ENCODE measurements at places on chromosomes 7 and 10.
A peak's percentile ranks its signal among the peaks of the same experiment; 100 is the strongest.

GRCh38 chr7:50282813-50283605 lies 21.5 kb upstream of the IKZF1 start:
- DNase-seq: no peak

GRCh38 chr10:73911553-73912004 lies 647 bp downstream of the PLAU start:
- no peak for DNase-seq

DNA sequence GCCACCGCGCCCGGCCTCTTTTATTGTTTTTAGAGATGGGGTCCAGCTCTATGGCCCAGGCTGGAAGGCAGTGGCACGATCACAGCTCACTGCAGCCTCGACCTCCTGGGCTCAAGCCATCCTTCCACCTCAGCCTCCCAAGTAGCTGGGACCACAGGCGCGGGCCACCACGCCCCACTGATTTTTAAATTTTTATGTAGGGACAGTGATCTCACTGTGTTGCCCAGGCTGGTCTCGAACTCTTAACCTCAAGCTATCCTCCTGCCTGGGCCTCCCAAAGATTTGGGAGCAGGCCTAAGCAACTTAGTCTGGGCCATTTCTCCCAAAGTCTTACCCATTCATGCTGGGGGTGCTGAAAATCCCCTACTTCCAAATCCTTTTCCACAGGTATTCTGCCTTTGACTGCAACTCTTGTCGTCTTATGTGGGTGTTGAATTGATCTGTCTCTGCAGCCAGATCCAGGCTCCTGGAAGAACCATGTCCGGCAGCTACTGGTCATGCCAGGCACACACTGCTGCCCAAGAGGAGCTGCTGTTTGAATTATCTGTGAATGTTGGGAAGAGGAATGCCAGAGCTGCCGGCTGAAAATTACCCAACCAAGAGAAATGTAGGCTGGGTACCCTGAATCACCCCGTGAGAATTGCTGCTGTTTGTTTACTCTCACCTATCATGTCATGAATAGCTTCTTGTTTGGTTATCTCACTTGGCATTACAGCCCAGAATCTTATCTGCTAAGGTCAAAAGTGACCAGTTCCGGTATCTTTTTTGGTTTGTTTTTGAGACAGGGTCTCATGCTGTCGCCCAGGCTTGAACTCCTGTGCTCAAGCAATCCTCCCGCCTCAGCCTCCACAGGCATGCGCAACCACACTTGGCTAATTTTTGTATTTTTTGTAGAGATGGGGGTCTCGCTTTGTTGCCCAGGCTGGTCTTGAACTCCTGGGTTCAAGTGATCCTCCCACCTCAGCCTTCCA lies 1.1 kb downstream of the ZDHHC4 start:
- DNase-seq: no peak

DNA sequence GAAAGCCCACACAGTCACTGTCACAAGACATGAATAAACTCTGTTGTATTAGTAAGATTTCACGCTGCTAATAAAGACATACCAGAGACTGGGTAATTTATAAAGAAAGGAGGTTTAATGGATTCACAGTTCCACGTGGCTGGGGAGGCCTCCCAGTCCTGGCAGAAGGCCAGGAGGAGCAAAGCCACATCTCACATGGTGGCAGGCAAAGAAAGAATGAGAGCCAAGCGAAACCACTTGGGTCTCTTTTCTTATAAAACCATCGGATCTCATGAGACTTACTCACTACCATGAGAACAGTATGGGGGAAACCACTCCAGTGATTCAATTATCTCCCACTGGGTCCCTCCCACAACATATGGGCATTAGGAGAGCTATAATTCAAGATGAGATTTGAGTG lies 110.2 kb downstream of the ST8SIA6 start:
- peak; percentile 47 for DNase-seq

- DNase-seq: peak; percentile 2
Measured at GRCh38 chr7:125112850-125113249, 183.2 kb upstream of the POT1 start.

DNA sequence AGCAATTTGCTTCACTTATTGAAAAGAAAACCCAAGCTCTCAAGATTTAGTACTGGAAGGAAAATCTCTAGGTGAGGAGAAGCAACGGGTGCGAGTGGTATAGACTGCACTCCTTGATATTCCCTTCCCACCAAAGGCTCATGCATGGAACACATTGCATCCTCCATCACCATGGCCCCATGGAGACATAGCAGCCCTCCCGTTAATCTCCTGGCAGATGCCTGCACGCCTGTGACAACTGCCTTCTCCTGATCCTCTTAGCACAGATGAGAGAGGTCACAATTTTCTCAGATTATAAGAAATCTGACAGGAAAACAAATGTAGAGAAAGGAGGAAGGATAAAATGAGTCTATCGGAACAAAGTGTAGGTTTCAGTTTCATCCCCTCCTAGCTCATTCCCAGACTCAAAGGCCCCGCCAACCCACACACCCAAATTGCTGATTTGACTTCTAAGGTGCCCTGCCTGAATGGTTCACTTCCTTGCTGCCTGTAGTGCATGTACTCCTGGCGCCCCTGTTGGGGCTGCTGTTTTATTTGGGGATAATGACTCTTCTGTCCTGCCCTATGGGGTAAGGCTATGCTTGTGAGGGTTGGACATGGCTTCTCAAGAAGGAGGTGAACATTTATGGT lies 50.0 kb downstream of the PLXNA4 start:
- DNase-seq: no peak

- DNase-seq: no peak
Measured at GRCh38 chr10:104921763-104922162, 280.7 kb downstream of the SORCS3 start.

GRCh38 chr10:50824782-50825181 lies 60.6 kb downstream of the A1CF start:
- DNase-seq: no peak

- DNase-seq: no peak
Measured at GRCh38 chr7:68888971-68889385, 709.3 kb upstream of the AUTS2 start.

DNA sequence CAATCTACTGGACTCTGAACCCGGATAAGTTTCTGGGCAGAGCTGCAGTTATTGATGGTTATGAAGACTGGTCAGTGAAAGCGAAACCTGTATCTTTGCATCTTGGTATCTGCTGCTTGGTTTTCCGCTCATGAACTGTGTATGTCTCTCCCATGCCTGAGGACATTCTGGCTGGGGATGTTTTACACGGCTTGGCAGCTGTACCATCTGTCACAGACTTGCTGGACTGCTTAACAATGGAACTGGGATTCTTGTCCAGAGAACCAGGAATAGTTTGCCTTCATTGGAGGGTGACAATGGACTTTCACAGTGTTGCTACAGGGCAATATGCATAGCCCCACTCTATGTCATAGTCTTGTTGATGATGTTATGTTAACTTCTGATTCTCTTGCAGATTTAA lies 119.9 kb upstream of the TMEM106B start:
- DNase-seq: no peak

GRCh38 chr7:30563326-30563942 lies 31.2 kb upstream of the GARS1 start:
- DNase-seq: peak; percentile 59

DNA sequence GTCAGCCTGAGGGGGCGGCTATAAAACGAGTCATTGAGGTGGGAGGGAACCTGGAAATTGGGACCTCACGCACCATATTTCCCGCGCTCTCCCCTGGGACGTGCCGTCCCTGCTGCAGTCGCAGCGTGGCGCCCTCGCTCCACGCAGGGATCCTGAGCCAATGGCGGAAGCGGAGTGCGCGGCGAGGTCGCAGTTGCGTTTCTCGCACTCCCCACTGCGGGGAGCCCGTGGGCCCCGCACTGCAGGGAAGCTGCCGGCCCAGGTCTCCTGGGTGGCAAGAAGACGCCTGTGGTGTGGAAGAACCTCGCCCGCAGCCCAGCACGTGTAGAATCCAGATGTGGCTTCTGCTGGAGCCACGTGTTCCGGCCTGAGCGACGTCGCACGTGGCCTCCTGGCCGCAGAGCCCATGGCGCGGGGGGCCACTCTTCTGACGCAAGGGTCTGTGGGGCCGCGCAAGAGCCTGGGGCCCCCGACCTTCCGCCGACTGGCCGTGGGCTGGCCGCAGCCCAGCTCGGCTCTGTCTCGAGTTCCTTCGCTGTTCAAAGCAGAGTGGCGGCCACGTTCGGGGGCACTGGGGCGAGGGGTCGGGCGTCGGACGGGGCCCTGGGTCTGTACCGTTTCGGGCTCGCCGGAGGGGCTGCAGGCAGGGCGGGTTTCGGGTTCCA lies 26.4 kb downstream of the HIF1AN start:
- DNase-seq: peak; percentile 61

DNA sequence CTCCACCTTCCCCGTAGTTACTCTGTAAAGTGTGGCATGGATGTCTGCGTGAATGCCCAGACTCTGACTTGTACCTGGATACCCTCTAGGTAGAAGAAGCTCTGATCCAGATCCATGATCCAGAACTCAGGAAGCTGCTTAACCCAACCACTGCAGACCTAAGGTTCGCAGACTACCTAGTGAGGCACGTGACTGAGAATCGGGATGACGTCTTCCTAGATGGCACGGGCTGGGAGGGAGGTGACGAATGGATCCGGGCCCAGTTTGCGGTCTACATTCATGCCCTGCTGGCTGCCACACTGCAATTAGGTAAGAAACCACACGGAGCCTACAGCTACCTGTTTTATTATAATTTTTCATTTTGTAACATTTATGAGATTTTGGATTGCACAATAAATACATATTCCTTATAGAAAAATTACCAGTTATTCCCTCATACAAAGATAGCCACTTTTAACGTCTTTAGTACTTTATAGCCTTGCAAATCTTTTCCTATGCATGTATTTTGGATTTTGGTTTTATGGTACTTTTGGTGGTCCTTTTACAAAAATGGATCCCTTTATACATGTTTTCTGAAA lies 77.9 kb downstream of the AVL9 start:
- DNase-seq: no peak

DNA sequence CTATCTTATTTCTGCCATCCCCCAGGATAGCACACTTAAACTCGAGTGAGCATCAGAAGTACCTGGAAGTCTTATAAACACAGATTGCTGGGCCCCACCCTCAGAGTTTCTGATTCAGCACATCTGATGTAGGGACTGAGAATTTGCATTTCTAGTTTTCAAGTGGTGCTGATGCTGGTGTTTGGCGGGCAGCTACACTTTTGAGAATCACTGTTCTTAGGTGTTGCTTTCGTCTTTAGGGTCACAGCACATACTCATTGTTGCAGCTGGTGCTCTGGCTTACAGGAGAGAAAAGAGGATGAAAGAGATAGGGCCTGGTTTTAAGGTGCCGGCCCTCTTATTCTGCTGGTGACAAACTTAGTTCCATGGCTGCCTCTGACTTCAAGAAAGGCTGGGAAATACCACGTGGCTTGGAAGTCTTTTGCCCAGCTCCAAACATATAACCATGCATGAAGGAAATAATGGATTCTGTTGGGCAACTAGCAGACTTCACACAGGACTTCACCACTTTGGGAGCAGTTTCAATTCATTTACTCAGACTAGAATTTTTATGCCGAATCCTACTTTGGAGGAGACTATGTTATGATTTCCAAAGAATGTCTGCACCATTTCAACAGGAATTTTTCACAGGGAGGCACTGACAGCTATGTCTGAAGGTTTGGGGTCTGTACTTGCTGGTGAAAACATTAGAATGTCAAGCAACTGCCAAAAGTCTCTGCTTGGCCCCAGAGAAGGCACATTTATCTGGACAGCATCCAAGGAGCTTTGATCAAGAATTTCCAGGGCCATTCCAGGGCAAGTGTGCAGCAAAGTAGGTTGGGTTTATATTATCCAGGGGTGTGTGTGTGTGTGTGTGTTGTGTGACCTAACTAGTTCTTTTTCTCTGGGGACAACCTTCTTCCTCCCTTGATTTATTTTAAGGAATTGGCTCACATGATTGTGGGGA lies 6.9 kb upstream of the MINDY4 start:
- peak; percentile 49 for DNase-seq

DNA sequence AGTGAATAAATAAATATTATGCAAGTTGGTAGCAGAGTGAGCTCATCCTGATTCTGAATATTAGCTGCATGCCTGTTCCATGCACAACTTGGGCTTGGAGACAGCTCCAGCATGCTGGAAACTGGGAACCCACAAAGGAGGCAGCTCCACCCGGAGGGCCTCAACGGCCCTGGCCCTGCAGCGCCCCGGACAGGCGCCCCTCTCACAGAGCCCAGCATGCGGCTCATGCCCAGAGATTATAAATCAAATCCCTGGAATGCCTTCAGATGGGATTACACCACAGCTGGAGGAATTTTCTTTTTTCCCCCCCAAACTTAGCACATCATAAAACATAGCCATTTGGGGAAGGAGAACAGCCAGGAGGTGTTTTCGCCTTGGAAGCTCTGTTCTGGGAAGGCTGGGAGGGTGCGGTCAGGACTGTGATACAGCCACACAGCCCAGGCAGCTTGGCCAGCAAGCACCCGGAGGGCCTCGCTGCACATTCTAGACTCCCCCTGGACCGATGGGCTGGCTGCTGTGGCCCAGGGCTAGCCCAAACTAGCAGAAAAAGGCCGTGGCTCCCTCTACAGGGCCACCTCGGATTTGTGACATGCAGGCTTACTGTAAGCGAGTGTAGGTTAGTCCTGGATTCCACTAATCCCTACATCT lies 102.4 kb downstream of the PTPN20 start:
- no peak for DNase-seq

- peak; percentile 70 for DNase-seq
Measured at GRCh38 chr10:92238586-92239098, 52.2 kb downstream of the CPEB3 start.

GRCh38 chr7:1569016-1569415 lies 816 bp downstream of the PSMG3 start:
- peak; percentile 90 for DNase-seq

GRCh38 chr7:157837561-157837960 lies 500.8 kb downstream of the DNAJB6 start:
- no peak for DNase-seq

DNA sequence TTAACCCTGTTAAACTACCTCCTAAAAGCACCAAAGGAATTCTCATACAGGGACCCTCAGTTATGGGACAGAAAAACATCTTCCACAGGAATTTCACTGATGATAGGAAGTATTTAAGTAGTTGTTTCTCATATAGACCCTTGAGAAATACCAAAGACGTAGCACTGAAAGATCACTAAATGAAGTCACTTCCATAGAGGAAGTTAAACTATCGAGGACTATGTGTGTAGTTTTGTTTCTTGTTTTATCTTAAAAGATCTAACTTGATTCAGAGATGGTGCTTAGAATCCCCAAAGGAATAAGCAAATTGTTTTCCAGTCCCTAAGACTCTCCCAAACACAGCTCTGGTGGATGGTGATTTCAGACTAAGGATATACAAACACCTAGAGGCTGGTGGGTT lies 94.8 kb upstream of the AFAP1L2 start:
- no peak for DNase-seq
